Left cardiac atrium (tissue), 4 donors: ENCODE measurements at places on chromosomes 2 and 18.

DNA sequence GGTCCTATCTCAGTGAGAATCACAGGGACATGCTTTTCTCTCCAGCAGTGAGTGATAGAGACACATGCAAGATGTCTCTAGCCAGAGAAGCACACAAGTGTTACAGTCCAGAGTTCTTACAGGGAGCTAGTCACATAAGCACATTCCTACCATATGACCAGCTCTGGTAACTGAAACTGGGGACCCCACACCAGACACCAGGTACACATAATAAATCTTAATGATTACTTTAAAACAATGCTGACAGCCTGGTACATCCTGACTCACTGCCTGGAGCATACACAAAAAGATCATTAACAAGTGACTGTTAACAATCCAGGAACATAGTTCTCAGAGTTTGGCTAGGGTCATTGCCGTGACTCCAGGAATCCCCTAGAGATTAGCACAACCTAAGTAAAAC lies 53.6 kb downstream of the GALNT1 start:
- DNase-seq, result no peak

- no peak for DNase-seq
These were observed 166.2 kb downstream of the TCF4 start for GRCh38 chr18:55421615-55422419.

DNA sequence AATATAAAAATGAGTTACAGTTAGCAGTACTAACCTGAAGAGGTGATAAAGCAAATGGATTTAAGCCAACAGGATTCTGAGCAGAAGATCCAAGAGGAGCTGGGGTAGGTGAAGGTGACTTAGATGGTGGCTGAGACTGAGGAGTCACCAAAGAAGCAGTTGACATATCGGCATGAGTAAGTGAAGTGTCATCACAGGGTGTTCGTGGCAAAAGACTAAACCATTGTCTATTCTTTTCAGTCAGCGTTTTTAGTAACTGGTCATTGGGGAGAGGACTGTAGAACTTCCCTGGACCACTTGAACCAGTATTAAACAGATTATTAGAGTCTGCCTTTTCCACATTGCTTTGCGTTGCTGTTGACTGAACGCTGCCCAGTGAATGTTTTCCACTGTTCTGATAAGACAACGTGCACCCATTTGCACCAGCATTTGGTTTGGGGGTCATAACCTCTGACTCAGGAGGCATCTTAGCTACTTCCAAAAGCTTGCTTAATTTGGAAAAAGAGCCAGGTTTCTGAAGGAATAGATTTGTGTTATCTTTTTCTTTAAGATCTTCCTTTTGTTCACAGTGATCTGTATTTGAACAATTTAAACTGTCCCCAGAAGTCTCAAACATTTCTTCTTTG lies 63.3 kb upstream of the WDSUB1 start:
- DNase-seq, result no peak

DNA sequence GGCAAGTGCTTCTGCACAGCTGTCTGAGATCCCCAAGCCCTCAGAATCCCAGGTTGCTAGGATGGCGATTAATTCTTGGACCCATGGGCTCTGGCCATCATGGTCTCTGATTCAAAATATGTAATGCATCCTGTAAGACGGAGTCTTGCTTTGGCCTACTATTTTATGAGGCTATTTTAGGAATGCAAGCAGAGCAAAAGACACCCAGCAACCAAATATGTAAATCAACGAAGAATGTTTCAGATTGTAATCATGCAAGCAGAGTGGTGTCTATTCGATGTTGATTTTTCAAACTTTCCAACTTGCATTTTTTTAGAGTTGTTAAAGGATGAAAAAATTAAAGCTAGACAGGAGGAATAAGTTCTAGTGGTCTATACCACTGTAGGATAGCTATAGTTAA lies 154.8 kb downstream of the COL6A3 start:
- no peak for DNase-seq

DNA sequence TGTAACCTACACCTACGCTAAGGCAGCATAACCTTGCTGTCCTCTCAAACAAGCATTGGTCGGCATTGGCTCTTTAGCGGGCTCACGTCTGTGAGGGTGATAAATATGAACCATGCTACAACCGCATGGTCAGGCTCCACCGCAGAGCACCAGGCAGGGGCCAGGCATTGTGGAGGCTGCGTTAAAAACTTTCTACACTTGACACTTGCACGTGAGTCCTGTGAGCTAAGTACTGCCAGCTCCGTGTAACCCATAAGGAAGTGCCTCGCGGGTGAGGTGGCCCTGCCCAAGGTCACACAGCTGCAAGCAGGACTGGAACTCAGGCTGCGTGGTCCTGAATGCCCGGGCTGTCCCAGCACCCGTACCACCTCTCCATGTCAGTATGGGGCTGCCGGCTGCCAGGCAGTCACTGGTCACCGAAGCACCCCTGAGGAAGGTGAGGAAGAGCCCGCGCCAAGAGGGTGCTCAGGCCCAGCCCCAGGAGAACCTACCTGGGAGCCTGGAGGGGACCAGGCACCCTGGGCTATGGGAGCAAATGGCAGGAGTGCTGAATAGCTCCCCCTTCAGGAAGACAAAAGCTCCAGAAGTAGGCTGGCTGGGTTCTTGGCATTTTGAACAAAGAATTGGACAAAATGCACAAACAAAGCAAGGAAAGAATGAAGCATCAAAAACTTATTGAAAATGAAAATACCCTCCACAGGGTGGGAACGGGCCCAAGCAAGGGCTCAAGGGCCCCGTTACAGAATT lies 271.1 kb upstream of the RAB6C start:
- no peak for DNase-seq

GRCh38 chr2:32453242-32454062 lies 96.6 kb downstream of the BIRC6 start:
- DNase-seq, result no peak

GRCh38 chr2:182826064-182826463 lies 40.4 kb downstream of the FRZB start:
- DNase-seq, result no peak

GRCh38 chr2:235216901-235217300 lies 265.1 kb downstream of the SH3BP4 start:
- DNase-seq, result no peak

GRCh38 chr2:133651861-133652260 lies 83.6 kb upstream of the NCKAP5 start:
- no peak for DNase-seq

- no peak for DNase-seq
These were observed 27.3 kb downstream of the SPRED2 start for GRCh38 chr2:65404988-65405697.

GRCh38 chr2:120443946-120444345 lies 98.0 kb downstream of the INHBB start:
- no peak for DNase-seq
